ENCODE measurements at places on chromosomes 7 and 10.

- DNase-seq = peak; percentile 32
These were observed 493 bp downstream of the ZMIZ2 start for GRCh38 chr7:44748948-44749731.

DNA sequence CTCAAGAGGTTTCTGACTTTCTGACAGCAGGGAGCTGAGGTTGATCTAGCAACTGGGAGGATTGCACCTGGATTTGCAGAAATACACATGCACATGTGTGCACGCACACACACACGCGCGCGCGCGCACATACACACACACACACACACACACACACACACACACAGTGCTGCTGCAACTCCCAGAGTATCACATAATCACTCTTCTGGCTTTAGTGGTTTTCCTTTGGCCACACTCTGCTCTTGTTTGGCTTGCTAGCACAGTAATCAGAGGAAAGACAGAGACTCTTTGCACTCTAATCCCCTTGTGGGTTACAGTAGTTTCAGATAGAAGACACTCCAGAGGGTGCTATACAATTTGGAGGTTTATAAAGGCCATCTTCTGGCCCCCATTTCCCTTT lies 705.0 kb downstream of the AUTS2 start:
- no peak for DNase-seq

DNA sequence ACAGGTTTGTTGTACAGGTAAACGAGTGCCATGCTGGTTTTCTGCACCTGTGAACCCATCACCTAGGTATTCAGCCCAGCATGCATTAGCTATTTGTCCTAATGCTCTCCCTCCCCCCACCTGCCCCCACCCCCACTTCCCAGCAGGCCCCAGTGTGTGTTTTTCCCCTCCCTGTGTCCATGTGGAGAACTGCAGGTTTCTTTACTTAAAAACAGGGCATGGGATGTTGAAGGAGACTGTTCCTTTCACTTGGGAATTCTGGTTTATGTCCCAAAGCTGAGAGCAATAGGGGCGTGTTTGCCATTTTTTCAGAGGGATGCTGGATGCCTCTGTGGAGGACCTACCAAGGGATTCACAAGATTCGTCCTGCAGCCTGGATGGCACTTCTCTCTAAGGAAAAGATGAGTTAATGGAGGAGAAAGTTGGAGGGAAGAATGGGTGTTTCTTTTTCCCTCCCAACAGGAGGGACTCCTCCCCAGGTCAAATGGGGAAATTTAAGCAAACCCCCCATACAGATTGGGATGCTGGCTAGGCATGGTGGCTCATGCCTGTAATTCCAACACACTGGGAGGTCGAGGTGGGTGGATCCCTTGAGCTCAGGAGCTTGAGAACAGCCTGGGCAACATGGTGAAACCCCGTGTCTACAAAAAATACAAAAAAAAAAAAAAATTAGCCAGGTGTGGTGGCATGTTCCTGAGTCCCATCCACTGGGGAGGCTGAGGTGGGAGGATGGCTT lies 136.0 kb downstream of the GALNT17 start:
- DNase-seq = no peak

DNA sequence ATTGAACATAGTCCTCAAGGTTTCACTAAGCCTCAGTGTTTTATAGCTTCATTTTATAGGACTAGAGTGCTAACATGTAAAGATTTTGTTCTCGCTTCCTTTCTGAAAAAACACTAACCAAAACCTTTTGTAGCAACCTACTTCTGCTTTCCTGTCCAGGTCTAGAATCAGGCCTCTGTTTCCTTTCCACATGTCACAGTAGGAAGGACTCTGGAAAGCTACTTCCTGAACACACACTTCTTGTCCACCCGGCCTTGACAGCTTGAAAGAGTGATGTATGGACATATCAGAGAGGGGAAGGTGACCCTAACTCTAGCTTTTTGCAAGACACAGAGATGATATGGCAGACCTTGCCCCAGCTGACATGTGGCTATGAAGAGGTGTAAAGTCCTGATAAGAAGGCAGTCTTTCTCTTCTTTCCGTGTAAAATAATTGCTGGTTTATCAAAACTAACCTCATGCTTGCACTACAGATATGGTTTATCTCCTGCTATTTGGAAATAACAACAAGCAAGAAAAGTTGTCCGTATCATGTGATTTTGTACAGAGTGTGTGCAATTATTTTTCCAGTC lies 175.4 kb downstream of the SKAP2 start:
- peak; percentile 74 for DNase-seq

DNA sequence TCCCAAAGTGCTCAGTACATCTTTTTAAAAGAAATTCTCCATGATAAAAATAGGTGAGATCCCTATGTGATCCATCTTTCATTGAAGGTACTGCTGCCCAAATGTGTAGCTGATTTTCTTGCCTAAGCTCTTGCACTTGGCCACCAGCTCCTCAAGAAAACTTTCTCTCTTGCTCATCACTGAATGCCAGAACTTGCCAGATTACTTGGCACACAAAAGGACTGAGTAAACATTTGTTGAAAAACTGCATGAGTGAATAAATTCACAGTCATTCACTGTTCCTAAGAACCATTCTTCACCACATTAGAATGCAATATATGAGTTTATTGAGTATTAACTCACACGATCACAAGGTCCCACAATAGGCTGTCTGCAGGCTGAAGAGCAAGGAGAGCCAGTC lies 99.9 kb downstream of the TRIL start:
- DNase-seq = no peak

GRCh38 chr10:132859084-132859855 lies 73.3 kb upstream of the NKX6-2 start:
- DNase-seq = no peak

DNA sequence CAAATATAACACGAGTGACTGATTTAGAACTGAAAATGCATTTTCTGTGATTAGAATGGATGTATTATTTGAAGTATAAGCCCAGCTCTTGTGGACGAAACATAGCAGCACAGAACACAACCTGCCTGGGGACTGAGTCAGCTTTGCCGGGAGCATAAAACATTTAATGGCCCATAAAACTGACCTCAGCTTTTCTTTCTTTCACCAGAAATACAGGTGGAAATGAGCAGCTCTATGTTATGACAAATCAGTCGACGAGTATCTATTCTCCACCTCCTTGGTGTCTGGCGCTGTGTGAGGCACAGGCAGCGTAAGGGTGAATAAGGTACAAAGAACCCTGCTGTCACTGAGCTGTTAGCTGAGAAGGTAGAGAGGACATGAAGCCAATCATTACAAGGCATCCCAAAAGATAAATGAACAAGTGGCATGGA lies 471.6 kb upstream of the AKR1E2 start:
- DNase-seq = no peak

DNA sequence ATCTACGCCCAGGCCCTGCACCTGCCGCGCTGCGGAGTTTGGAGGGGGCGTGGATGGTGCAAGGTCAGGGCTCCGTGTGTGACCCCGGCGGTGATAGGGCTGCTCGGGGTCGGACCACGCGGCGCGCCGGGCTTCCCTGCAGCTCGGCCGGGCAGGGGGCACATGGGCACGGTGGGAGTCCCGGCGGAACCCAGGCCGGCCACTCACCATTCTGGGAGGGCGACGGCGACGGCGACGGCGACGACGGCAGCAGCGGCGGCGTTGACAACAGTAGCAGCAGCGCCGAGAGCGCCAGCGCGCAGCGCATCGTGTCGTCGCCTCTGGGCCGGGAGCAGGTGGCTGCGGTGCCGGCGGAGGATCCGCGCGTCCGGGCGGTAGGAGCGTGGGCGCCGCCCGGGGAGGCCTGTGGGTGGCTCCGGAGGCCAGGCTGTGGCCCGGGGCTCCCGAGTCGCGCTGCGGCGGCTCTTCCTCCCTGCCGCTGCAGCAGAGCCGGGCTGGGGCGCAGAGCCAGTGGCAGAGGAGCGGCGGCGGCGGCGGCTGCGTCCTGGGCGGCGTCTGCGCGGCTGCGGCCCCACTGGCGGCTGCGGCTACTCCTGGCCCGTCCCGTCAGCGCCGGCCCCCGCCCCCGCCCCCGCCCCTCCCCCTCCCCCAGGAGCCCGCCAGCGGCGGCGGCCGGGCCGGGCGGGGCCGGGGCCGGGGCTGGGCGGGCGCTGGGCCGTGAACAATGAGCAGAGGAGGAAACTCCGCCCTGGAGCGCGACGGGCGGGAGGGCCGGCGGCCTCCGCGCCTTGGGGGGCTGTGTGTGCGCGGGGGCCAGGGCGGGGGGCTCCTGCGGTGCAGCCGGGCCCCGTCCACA lies at the start of gene PODXL:
Gene PODXL, minus strand, starts transcription at position 576 of the 856 bp plus-strand sequence. Its CDS starts 269 bp downstream, at position 307.
- DNase-seq = peak; percentile 77

DNA sequence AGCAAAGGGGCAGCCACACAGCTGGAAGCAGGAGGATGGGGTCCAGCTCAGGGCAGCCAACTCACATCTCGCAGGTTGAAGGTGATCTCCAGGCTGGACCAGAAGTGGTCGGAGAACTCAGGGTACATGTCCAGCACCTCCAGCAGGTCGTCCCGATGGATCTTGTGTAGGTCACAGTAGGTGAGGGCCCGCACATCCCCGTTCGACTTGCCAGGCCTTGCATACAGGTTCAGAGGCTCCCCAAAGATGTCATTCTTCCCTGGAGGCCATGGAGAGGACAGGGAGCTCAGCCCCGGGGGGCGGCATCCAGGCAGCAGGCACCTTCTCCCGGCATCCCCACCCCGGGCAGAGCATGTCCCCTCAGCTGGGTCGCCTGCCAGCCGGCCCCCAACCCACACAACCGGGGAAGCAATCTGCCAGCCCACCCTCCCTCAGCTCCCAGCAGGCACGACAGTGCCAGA lies 29.3 kb downstream of the KCNH2 start:
- no peak for DNase-seq

GRCh38 chr7:121557034-121557892 lies 161.2 kb upstream of the FAM3C start:
- no peak for DNase-seq

- no peak for DNase-seq
These were observed 347.6 kb downstream of the MDFIC start for GRCh38 chr7:115269486-115269885.

DNA sequence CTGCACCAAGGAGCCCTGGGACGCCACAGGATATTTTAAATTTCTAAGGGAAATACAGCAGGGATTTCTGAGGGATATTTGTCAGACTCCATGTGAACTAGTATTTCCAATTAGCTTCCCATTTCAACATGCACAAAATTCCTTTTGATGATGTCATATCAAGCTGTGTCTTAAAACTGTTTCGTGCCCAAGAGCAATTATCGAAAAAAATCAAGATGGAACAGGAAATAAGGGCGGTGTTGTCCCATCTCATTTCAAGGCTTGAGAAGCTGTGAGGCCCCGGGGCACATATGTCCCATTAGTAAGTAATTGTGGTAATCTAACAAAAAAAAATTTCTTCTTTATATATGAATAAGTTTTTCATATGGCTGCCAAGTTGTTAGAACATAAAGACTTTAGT lies 47.4 kb downstream of the PPP1R17 start:
- DNase-seq = no peak

Data from hematopoietic multipotent progenitor cell treated with erythropoietin and hydrocortisone succinate and interleukin-3 and kit ligand, for 6 days (in vitro differentiated cells).